Left forelimb (tissue), 1 donor: ENCODE measurements at places on chromosomes 4 and X.

- DNase-seq = no peak
Measured at GRCh38 chr4:37821953-37822605, 4.4 kb upstream of the PGM2 start.

GRCh38 chrX:40719218-40719617 is 16.1 kb downstream of the MED14 start:
- DNase-seq = no peak

GRCh38 chrX:119381349-119381944 is 17.7 kb upstream of the SLC25A43 start:
- no peak for DNase-seq

DNA sequence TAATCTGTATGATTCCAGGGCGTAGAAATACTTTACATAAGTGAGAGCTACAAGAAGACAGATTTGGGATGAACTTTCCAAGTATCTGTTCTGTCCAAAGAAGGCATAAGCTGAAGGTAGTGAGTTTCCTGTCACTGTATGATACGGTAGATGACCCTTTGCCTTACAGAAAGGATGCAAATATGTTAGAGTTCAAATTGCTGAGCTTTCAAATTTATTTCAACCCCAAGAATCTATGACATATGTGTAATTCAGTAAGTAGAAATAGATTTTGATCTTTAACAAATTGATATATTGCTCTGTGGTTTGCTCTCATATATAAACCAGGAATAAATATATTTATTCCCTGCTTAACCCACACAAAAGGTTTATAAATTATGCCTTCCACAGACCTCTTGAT is 16.5 kb downstream of the DIPK2B start:
- DNase-seq = no peak

DNA sequence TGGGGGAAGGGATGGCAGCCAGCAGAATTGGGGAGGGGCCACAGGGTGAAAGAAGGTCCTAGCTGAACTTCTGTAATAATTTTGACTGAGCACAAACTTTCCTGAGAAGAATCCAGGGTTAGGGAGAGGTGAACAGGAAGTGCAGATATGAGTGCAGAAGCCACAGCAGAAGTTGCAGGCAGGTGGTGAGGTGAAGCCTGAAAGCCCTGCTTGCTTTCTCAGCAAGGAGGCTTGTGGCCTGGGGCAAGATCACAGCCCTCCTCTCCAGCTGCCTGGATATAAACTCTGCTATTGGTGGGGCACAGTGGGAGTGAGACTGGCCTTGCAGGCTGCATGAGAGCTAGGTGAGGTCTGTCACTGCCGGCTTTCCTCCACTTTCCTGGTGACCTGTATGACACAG is 44.1 kb upstream of the UPRT start:
- DNase-seq = no peak
